ENCODE measurements at places on chromosomes 16 and 17.

- no peak for DNase-seq
Measured at GRCh38 chr17:72124438-72124775, 3.6 kb downstream of the SOX9 start.

GRCh38 chr17:5509482-5509881 lies 23.1 kb downstream of the MIS12 start:
- DNase-seq = no peak

DNA sequence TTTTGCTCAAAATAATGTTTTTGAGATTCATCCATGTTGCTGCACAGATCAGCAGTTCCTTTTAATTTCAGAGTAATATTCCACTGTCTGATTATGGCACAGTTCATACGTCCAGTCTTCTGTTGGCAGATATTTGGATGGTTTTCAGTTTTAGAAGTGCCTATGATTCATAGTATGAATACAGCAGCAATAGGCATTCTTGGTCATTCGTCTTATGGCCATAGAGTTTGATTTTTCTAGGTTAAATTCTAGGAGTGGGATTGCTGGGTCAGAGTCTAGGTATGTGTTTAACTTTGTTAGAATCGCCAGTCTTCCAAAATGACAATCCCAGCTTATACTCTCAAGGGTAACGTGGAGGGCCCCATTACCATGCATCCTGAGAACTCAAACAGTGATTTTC lies 11.5 kb upstream of the IL34 start:
- DNase-seq = no peak

DNA sequence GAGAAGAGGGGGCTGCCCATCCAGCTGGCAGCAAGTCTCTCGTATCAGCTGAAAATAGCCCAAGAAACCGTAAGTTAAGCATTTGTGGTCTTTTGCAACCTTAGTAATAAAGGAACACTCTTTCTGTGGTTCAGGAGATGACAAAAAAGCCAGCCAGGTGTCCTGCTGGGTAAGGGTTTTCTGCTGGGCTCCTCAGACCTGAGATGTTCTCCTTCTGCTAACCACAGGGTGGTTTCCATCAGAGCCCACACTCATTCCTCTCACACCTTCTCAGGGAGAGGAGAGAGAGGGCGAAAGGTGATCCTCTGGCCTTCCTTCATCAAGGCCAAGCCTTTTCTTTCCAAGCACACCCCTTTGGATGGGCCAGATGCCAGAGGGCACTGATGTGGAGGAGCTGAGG lies 70.7 kb downstream of the TEX14 start:
- DNase-seq = no peak

DNA sequence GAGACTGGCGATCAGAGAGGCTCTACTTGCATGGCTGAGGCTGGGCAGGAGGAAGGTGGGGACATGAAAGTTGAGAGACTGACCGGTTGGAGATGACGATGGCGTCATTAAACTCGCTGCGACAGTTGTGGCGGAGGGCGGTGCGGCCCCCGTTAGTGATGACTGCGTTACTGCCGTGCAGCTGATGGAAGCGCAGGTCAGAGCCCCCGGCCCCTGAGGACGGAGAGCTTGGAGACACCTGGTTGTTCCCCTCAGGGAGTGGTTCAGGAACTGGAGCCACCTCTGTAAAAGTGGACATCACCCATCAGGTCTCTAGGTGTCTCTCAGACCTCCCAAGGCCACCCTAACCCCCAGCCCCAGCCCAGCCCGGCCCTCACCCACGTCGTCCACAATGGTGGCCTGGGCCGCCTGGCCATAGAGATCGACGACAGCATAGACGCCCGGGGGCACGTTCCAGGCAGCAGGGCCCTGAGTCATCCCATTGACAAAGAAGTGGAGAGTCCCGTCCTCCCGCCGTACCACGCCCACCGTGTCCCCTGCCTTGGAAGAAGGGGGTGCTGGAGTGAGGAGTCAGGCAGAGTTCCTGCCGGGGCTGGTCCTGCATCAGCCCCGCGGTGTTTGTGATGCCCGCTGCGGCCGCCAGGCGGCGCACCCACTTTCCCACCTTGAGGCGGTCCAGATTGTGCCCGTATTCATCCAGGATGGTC lies 5.3 kb downstream of the NEURL4 start:
- DNase-seq = peak; percentile 66

DNA sequence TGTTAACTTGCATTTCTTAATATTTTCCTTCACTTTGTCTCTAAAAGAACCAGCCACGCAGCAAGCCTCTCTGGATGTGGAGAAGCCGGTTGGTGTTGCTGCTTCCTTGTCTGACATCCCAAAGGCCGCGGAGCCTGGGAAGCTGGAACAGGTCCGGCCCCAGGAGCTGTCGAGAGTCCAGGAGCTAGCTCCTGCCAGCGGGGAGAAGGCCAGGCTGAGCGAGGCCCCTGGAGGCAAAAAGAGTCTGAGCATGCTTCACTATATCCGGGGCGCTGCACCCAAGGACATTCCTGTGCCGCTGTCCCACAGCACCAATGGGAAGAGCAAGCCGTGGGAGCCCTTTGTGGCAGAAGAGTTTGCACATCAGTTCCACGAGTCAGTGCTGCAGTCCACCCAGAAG lies 22.8 kb downstream of the GINS2 start:
- no peak for DNase-seq

Measured in stimulated activated CD4-positive, alpha-beta T cell treated with anti-CD3 and anti-CD28 coated beads, Interleukin-4, amount 100 ng/mL, for 24 hours (primary cell).